ENCODE measurements at places on chromosomes 5 and 9. TPM values are rescaled to one million over a fixed set of nuclear protein-coding genes. Genes with fewer than 3 reads are reported as not detected.

Gene PCDHB9
- total RNA-seq = 0.31 TPM

Gene PCDHA1
- total RNA-seq = not detected

Gene FRMD3
- 15.1 TPM for total RNA-seq

Gene OR1B1
- total RNA-seq = 0.21 TPM

Gene FAM193B
- total RNA-seq = 39.4 TPM

Gene PCDHGB1
- total RNA-seq = not detected

Gene ORM2
- not detected for total RNA-seq
